ENCODE measurements at places on chromosomes 2 and 18.

DNA sequence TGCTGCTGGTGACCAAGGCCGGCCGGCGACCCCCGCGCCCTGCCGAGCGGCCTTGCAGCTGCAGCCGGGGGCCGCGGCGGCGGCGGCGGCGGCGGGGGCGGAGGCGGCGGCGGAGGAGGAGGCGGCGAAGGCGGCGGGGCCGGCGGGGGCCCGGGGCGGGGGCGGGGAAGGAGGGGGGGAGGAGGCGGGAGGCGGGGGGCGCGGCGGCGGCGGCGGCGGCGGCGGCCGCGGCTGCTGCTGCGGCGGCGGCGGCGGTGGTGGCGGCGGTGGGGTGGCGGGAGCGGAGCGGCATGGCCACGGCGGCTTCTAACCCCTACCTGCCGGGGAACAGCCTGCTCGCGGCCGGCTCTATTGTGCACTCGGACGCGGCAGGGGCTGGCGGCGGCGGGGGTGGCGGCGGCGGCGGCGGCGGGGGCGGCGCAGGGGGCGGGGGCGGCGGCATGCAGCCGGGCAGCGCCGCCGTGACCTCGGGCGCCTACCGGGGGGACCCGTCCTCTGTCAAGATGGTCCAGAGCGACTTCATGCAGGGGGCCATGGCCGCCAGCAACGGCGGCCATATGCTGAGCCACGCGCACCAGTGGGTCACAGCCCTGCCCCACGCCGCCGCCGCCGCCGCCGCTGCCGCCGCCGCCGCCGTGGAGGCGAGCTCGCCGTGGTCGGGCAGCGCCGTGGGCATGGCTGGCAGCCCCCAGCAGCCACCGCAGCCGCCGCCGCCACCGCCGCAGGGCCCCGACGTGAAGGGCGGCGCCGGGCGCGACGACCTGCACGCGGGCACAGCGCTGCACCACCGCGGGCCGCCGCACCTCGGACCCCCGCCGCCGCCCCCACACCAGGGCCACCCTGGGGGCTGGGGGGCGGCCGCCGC, 1.5 kb downstream of the POU3F3 start:
- DNase-seq, result peak; percentile 65

GRCh38 chr2:109128616-109129355, at the start of gene SH3RF3:
TSS of gene SH3RF3 (plus strand) at chr2:109129205.
- DNase-seq, result peak; percentile 82

GRCh38 chr2:134782107-134782506, 56.3 kb upstream of the ACMSD start:
- DNase-seq, result no peak

GRCh38 chr2:158089322-158089721, 12.4 kb upstream of the UPP2 start:
- no peak for DNase-seq

GRCh38 chr2:20611077-20611843, 39.6 kb downstream of the HS1BP3 start:
- peak; percentile 49 for DNase-seq

DNA sequence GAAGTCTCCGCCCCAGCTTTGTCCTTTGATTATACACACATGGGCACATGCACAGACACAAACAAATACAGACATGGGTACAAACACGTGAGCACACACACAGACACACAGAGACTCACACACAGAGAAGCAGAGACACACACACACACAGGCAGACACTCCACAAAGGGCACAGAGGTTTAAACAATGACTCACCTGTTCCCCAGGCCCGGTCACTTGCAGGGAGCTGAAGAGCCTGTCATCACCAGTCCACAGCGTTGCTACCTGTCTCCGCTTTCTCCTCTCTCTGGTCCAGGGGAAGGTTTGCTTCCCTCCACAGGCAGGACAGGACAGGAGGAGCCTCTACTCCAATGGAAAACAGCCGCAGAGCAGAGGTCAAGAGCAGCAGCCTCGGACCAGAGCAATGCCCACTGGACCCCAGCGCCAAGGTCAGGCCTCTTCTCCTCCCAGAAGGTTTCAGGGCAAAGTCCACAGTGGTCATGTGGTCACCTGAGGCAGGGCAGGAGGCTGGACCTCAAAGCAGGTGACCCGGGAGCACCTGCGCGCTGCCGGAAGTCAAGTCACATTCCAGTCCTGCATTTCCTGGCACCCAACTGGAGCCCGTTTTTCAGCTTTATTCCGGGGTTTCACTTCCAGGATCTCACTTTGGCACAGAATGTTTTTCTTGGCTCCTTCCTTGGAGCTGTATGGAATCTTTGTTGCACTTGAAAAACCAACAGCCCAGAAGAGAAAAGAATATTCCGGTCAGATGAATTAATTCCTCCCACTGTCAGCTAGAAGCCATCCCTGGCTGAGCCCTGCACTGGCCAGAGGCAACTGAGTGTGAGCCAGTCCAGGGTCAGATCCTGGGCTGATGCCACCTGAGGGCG, at the start of gene RAB17:
Gene RAB17 (minus strand): TSS at position 463 of the 869 bp plus-strand sequence. CDS start 4,580 bp downstream, outside the sequence.
- DNase-seq, result peak; percentile 88

GRCh38 chr18:39167990-39168389, 1602.4 kb upstream of the CELF4 start:
- DNase-seq, result peak; percentile 47
